Hematopoietic multipotent progenitor cell treated with erythropoietin and hydrocortisone succinate and interleukin-3 and kit ligand, for 6 days (in vitro differentiated cells): ENCODE measurements at places on chromosomes 3 and 15.

DNA sequence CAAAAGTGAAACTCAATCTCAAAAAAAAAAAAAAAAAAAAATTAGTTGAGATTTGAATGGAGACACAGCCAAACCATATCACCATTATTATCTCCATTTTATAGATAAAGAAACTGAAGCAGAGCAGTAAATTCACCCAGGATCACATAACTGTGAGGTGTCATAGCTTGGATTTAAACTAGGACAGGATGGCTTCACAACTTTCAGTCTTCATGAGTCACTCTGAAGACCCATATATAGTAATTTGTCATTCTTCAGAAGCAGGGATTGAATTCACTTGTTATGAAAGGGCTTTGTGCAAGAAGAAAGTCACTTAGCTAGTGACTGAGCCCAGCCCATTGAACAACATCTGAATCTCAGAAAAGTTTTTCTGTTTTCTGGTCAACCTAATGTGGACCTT lies 60.5 kb upstream of the LRIG1 start:
- no peak for DNase-seq

GRCh38 chr3:20701641-20702040 lies 515.6 kb upstream of the SGO1 start:
- DNase-seq, result no peak

GRCh38 chr15:98854496-98854895 lies 153.1 kb downstream of the PGPEP1L start:
- no peak for DNase-seq

- no peak for DNase-seq
Observed at GRCh38 chr15:34616613-34617012, 33.2 kb upstream of the GOLGA8B start.

- peak; percentile 85 for DNase-seq
Observed at GRCh38 chr3:10957976-10958749, 34.4 kb upstream of the SLC6A1 start.

DNA sequence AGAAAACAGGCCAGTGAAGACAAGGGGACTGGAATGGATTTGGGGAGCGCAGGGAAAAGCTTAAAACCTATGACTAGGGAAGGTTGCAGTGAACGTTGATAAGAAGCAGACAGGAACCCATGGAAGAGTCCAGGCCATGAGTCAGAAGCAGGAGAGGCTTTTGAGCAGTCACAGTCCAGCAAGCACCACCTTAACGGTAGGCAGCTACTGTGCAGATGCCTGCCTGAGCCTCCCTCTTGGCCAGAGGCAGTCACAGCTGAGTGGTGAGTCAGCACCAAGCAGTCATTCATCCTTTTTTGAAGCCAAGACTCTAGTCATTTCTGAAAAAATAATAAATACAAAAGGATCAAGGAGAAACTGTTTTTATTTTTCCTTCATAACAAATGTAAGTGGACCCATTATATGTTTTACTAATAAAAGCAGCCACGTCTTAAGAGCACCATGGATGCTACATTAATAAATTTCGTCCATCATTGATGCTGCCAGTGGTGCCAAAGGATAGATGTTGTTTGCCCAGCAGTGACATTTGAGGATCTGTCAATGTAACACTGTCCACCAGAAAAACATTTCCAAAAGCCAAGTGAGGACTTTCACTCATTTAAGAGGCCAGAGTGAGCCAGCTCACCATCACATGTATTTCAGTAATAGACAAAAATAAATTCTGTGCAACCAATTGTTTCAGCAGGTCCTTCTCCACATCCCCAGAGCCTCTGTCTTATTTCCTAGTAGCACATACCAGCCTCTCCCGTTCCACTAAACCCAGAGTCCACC lies 42.1 kb upstream of the ACTC1 start:
- no peak for DNase-seq

DNA sequence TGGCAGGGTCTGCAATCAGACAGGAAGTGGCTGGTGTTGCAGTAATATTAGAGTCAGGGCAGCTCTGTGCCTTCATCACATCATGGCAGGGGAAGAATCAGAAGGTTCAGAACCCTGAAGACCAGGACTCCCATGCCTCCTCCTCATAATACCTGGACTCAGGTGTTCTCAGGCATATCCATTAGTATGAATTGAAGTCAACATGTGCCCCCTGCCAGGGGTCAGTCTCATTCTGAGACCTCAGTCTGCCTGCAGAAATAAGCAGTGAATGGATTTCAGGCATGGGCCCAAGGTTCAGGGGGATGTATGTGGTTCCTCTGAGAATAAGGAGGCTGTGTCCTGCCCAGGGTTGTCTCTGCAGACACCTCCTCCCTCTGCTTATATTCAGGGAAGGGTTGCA lies 74.2 kb downstream of the SPSB4 start:
- DNase-seq, result no peak

- DNase-seq, result peak; percentile 23
Observed at GRCh38 chr15:63939531-63940130, 105.9 kb upstream of the HERC1 start.

DNA sequence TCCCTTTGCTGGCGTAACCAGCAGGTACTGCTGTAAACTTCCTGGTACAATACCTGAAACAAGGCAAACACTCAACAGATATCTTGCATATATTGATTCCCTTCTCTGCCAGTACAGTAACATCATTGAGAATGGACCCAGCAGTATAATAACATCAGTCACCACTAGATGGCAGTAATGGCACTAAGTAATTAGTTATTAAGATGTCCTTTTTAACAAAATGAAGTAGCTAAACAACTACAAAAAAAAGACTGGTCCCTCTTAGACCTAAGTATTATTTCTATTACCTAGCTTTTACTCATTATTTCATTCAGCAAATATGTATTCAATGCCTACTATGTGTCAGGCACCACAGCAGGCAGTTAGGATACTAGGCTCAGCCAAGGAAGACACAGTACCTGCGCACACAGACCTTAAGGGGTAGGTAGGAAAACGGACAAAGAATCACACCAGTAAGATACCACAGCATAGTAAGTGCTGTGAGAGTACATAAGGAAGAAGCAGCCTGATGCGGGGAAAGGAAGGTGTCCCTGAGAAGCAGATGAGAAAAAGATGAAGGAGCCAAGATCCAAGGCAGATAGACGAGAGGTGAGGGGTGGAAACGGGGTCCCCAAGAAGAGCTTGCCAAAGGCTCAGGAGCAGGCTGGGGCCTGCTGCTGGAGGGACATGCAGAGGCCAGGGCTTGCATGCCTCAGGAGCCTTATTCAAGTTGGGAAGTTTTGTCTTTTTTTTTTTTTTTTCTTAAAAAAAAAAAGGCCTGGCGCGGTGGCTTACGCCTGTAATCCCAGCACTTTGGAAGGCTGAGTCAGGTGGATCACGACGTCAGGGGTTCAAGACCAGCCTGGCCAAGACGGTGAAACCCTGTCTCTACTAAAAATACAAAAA lies 102.7 kb upstream of the CHD2 start:
- DNase-seq, result peak; percentile 97

GRCh38 chr3:37301980-37302708 lies 127.8 kb upstream of the LRRFIP2 start:
- no peak for DNase-seq

DNA sequence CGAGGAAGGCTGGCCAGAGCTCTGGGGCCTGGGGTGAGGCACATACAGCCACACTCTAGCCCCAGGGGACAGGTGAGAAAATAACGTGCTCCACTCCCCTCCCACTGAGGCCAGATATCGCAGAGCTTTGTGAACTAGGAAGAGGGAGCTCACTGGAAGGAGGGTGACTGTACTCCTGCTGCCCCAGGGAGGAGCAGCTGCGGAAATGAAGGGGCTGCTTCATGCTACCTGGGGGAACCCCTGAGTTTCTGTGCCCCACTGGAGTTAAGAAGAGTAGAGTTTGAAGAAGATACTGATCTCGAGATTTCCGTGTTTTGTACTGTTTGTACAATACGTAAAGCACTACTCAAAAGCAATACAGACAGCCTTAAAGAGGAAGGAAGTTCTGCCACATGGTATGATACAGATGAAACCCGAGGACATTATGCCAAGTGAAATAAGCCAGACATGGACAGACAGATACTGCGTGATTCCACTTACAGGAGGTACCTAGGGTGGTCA lies 44.6 kb downstream of the CMTM6 start:
- peak; percentile 66 for DNase-seq

- DNase-seq, result no peak
Observed at GRCh38 chr15:35485411-35485810, 60.6 kb downstream of the DPH6 start.

DNA sequence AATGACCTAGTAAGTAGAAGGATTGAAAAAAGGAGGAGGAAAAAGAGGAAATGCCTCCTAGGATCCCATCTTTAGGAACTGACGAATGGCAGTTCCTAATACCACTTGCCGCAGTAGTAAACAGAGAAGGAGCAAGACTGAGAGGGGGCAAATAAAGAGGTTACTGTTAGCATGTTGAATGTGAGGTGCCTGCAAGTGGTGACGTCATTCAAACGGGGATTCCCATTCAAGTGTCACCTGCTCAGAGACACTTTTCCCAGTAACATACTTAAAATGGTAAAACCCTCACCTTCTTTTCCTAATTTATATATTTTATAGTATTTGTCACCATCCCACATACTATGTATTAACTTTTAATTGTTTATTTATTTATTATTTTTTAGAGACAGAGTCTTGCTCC lies 178.9 kb downstream of the IL5RA start:
- no peak for DNase-seq

DNA sequence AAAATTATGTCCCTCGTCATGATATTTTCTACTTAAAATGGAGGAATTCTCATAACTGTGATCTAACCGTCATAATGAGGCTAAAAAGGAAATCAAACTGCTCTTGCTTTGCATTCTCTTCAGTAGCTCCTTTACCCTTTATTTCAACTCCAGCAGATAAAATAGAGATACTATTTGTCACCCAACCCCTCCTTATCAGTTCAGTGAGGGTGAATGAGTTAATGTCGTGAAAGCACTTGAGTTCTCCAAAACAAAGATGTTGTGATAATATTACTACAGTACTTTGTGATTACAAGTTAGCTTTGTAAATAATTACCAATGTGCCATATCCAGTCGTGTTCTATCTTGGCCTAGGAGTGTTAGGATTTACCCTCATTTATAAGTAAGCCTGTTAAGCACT lies 63.4 kb upstream of the ANKRD28 start:
- peak; percentile 70 for DNase-seq

DNA sequence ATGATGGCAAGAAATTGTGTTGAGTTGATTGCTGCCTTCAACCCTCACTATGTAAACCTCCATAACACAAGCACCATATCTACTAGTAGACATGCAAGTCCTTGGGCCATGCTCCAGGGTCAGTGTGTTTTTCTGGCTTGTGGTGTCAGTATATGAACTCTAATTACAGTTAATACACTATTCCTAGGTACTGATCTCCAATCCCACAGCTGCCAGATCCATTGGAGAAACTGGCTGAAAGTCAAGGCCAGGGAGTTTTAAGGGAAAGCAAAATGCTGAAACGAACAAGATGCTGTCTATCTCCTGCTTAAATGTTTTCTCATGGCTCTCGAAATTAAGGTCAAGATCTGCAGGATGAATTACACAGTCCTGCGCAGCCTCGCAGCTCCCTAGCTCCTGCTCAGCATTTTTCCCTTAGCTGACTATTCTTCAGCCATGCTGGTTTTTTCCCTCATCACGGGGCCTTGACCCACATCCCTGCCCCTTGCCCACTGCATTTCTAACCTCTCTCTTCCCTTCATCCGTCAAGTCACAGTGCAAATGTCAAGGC lies 425.0 kb upstream of the ADAMTS9 start:
- no peak for DNase-seq

DNA sequence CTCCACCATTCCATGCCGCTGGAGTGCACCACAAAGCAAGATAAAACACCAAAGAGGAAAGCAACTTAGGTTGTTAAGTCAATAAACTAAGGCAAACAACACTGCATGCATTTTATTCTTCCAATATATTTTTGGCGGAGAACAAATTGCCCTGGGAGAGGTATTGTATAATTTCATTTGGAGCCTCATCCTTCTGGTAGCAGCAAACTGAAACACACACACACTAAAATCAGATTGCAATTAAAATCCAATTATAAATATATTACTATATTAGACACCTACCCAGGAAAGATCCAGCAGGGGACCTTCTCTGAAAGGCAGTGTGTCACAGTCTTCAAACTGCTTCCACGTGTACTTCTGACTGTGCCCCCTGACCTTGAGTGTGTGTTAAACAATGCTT lies 102.3 kb downstream of the RORA start:
- no peak for DNase-seq

GRCh38 chr3:191143224-191143623 lies 55.8 kb upstream of the OSTN start:
- no peak for DNase-seq

GRCh38 chr3:10601151-10601856 lies 95.9 kb upstream of the ATP2B2 start:
- no peak for DNase-seq

GRCh38 chr3:4429648-4430350 lies 37.3 kb downstream of the SUMF1 start:
- DNase-seq, result peak; percentile 23

DNA sequence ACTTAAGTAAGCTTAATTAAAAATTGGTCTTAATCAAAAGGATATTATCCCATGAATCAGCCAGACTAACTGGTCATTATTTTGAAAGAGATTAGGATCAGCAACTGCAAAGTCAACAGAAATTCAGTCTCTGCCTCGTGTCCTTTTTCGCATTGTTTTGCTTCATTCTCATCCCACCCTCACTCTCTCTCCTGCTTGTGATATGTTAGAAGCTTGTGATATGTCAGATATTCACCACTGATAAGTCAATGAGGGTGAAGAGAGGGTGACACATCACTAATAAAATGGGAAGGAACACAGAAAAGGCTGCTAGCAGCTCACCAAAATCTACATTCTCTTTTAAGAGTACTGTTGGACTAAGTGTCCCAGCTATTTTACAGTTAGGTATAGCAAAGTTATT lies 146.1 kb downstream of the SUCNR1 start:
- no peak for DNase-seq

GRCh38 chr3:127182431-127182830 lies 10.5 kb upstream of the PRR23E start:
- no peak for DNase-seq

- DNase-seq, result no peak
Observed at GRCh38 chr3:160475153-160475552, 25.6 kb upstream of the TRIM59 start.

DNA sequence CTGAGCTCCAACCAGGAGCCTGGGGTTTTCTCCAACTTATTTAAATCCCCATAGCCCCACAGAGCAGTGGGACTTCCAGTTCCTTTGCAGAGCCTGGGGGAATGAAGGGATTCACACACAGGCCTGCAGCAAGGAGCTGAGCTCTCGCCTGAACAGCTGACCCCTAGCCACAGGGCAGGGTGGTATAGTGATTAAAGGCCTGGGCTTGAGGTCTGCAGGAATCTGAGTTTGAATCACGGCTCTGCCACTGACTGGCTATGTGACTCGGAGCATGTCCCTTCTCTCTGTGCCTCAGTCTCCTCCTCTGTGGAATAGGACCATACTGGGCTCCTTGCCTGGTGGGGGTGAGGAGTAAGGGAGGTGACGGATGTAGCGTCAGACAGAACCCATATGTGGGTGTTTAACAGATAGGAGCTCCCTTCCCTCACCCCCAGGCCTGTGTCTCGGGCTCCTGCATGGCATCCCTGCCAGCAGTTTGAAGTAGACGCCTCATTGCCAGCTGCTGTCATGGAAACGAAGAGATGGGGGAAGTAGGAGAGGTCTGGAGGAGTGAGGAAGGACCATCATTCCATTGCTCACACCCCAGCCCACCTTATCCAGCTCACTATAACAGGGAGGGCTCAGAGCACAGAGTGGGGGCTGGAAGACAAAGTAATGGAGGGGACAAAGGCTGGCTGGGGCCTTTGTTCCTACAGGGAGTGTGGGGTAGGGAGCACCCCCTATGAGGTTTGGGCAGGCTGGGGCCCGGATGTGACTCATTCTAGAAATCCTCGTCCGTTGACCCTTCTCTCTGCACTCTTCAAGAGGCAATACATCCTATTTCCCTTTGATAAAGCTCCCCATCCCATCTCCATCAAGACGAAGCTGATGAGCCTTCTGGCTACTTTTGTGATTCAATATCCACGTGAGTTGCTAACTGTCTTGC lies 14.8 kb downstream of the HRH1 start:
- no peak for DNase-seq
